Stimulated activated CD8-positive, alpha-beta memory T cell treated with anti-CD3 and anti-CD28 coated beads, Interleukin-15, amount 100 ng/mL, for 48 hours (primary cell): ENCODE measurements at places on chromosomes 12 and 14.

DNA sequence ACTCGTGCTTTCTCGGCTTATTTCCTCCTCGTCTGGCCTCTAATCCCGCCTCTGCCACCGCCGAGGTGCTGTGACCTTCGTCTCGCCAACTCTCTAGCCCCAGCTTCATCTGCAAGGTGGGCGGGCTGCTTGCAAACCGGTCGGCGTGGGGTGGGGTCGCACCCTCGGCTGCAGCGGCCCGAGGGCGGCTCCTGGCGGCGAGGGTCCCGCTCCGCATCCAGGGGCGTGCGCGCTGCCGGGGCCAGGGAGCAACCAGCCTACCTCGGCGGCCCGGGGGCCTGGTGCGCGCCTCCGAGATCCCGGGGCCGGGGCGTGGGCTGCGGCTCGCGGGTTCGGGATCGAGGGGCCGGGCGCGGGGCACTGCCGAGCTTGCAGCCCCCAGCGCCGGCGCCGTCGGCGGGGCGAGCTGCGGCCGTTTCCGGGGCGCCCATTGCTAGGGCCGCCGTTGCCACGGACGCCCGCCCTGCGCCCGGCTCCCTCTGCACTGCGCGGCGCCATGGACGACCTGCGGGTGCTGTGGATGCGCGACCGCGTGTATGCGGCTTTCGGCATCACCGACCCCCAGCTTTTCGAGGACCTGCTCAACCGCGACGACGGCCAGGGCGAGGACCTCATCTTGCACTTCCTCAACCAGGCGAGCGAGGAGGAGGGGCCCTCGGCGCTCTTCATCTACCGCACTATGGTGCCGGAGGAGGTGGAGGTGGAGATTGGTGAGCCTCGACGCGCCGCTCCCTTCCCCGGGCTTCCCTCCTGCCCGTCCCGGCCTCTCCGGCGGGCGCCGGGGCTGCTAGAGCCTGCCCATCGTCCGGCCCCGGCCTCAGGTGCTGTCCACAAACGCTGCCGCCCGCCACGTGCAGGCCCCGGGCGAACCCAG is at the start of gene DNAH10:
TSS of gene DNAH10 (plus strand) at position 461 of the 874 bp plus-strand sequence. CDS start at position 497, 36 bp downstream.
- peak; percentile 34 for DNase-seq

GRCh38 chr12:54189198-54189539 is 384 bp upstream of the SMUG1 start:
- DNase-seq, result no peak

- DNase-seq, result no peak
These were observed 27.8 kb upstream of the BDKRB2 start for GRCh38 chr14:96176811-96177211.

GRCh38 chr14:78618368-78618767 is 448.2 kb downstream of the NRXN3 start:
- no peak for DNase-seq

GRCh38 chr12:111249018-111249370 is 119.9 kb downstream of the PHETA1 start:
- no peak for DNase-seq

- DNase-seq, result no peak
These were observed 286.5 kb downstream of the SOX5 start for GRCh38 chr12:23662966-23663365.

- no peak for DNase-seq
These were observed 57.0 kb downstream of the PLEKHG7 start for GRCh38 chr12:92759634-92760268.

- DNase-seq, result no peak
These were observed 39.1 kb downstream of the DIO3 start for GRCh38 chr14:101600336-101600890.

GRCh38 chr14:92998946-92999345 is 76.0 kb downstream of the CHGA start:
- no peak for DNase-seq

DNA sequence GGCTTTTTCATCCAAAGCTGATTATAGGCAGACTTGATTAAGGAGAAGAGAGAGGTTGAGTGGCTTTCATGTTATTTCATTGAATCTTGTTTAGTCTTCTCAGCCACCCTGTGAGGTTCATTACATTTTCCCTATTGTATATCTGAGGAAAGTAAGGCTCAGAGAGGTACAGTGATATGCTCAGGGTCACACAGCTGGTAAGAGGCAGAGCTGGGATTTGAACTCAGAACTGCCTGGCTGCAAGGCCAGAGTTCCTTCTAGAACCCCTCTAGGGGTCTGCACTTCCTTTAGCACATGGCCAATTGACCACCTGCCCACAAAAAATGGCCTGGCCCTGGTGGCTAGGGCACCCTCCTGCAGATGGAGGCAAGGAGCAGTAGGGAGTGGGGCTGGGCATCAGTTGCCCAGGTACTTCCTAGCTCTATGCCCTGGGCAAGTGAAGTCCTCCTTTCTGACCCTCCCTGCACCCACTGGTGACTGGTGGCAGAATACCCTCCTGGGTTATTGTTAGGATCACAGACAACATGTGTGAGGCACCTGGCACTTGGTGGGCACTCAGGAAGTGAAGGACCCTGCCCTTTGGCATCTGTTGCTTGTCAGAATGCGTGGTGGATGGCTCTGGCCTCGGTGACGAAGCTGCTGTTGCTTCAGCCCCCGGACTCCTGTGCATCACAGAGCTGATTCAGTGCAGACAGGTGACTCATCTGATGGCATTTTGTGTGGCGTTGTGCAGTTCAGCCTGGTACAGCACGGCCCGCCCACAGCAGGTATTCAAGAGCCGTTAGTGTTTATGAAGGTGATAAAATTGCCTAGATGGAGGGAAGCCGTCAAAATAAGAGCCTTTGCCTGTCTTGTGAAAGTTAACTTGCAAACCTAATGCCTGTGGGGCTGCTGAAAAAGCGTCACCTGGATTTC is 115.8 kb downstream of the SLC25A47 start:
- DNase-seq, result peak; percentile 60

DNA sequence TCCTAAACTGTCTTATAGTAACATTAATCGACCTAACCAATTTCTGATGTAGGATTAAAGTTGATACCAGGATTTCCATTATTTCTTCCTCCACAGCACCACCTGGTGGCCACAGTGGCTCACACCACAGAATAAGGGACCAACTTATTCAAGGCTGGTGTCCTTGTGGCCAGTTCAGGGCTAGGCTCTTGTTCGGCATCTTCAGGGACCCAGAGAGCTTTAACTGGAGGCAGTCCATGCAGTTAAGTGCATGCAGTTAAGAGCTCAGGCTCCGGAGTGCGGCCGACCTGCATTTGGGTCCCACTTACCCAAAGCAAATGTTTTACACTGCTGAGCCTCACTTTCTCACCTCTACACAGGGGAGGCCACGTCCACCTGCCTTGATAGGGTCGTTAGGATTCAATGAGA is 42.0 kb upstream of the GPR68 start:
- no peak for DNase-seq
